ENCODE measurements at places on chromosomes 3 and 15. TPM values are rescaled to one million over a fixed set of nuclear protein-coding genes. Genes with fewer than 3 reads are reported as not detected.

PLA2G4F gene
- not detected for polyA plus RNA-seq

SCAANT1 gene
- polyA plus RNA-seq = not detected

FOXL2NB gene
- polyA plus RNA-seq = 0.05 TPM

TBC1D23 gene
- 32.8 TPM for polyA plus RNA-seq

VIPR1 gene
- 1.2 TPM for polyA plus RNA-seq

GXYLT2 gene
- 20.3 TPM for polyA plus RNA-seq

MEX3B gene
- 29.2 TPM for polyA plus RNA-seq

ZNF501 gene
- polyA plus RNA-seq = 5.1 TPM

HTR3E gene
- not detected for polyA plus RNA-seq

CNTN6 gene
- polyA plus RNA-seq = 0.72 TPM

SNRPN gene
- 239 TPM for polyA plus RNA-seq

CD200 gene
- polyA plus RNA-seq = 19.5 TPM

PIERCE2 gene
- polyA plus RNA-seq = 1.1 TPM

RLBP1 gene
- polyA plus RNA-seq = 0.28 TPM

DNAJB11 gene
- polyA plus RNA-seq = 49.7 TPM

CLDN16 gene
- 0.56 TPM for polyA plus RNA-seq

ZNF385D gene
- 31.2 TPM for polyA plus RNA-seq

PP2D1 gene
- 0.33 TPM for polyA plus RNA-seq

TMEM40 gene
- polyA plus RNA-seq = 16.8 TPM

LMAN1L gene
- not detected for polyA plus RNA-seq

ZPLD1 gene
- 0.06 TPM for polyA plus RNA-seq

FEZF2 gene
- polyA plus RNA-seq = not detected

ZWILCH gene
- 13.9 TPM for polyA plus RNA-seq

EOGT gene
- 17.2 TPM for polyA plus RNA-seq

TUSC7 gene
- not detected for polyA plus RNA-seq

GDPGP1 gene
- polyA plus RNA-seq = 2.7 TPM

All from muscle of leg (tissue), 16 donors.